ENCODE measurements at places on chromosomes 2 and 18.

- DNase-seq, result no peak
These were observed 156.2 kb upstream of the DSEL start for GRCh38 chr18:67672716-67673115.

DNA sequence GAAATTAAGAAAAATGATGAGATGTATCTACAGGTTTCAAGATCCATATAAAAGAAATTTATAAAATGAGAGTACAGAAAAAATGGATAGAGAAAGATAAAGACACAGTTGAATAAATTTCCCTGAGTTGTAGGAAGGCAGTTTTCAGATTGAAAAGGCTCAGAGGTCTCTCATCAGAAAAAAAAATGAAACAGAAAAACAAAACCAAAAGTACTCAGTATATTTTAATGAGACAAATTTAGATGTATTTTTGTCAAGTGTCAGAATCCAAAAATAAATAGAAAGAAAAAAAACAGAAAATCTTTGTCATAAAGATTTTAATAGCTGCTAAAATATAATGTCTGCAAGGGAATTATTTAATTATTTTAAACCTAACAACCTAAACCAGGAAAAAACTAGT lies 520.5 kb downstream of the KCNJ3 start:
- DNase-seq, result no peak

DNA sequence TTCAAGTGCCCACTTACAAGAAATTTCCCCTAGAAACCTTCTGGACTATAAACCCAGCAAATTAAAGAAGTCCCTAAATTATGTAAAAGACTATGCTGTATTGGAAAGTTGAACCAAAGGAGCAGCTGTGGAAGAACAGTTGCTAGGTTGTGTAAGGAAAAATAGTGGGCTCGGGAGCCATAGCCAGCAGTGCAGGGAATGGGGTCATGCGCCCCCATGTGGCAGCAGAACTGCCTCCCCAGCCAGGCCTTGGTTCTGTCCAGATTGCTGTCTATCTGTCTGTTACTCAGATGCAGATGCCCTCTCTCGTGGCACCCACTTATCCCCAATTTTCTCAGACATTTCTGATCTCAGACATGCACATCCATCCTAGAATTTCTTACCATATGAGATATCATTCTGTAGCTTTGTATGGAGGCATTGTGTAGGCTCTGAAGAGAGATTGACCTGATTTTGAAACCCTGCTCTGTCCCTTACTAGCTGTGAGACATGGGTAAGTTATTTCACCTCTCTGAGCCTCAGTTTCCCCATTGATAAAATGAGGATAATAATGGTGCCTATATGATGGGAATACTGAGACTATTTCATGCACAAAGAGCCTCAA lies 258.3 kb downstream of the SS18 start:
- peak; percentile 15 for DNase-seq

- no peak for DNase-seq
These were observed 8.4 kb upstream of the INO80C start for GRCh38 chr18:35506024-35506712.

- no peak for DNase-seq
These were observed 59.8 kb upstream of the PELI1 start for GRCh38 chr2:64203858-64204632.

Measured in non-pigmented ciliary epithelial cell (primary cell).